ENCODE measurements at places on chromosomes 5 and 9. TPM values are rescaled to one million over a fixed set of nuclear protein-coding genes. Genes with fewer than 3 reads are reported as not detected.

Gene STPG3
- polyA plus RNA-seq: not detected

Gene RGP1
- 11.8 TPM for polyA plus RNA-seq

Gene PCDH1
- polyA plus RNA-seq: 120 TPM

Gene CSF1R
- polyA plus RNA-seq: not detected

Gene COL27A1
- 15.1 TPM for polyA plus RNA-seq

Gene AMBP
- polyA plus RNA-seq: 4.0 TPM

Gene SPATA31A3
- not detected for polyA plus RNA-seq

DNA sequence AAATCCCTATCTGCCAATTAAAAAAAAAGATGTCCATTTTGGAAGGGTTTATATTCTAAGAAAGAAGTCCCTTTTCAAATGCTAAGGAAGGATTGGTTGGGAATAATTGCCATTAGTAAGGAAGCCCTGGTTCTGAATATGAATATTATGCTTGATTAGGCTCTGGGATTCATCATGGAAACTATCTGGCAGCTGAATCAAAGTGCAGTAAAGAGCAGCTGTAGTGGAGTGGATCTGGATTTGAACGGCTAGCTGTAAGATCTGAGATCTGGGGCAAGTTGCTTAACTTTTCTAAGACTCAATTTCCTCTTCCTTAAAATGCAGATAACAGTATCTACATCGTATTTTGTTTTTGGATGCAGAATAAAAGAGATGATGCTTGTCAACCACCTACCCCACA lies 10.5 kb downstream of the IL12B start:
- DNase-seq: no peak
- no peaks in the 10 kb centered on the region for H3K27me3 ChIP-seq
- H3K4me1 ChIP-seq: no peaks in the 10 kb centered on the region
- no peaks in the 10 kb centered on the region for H3K36me3 ChIP-seq
- no peak overlapping the region for H3K4me3 ChIP-seq

DNA sequence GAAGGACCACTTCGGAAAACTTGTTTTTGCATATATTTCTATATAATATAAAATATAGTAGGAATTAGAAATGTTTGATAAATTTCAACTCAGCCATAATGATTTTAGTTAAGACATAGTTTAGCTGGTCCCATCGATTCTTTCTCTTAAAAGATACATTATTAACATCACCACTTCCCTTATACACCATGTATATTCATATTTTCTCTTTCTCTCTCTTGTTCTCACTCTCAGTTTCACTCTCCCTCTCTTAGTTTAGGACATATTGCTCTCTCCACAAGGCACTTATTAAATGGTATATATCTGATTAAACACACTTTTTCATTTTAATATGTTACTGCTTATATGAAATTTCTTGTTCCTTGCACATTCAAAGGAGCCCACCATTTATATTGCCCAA lies 90.1 kb upstream of the RASEF start:
- H3K4me1 ChIP-seq: no peaks in the 10 kb centered on the region
- H3K36me3 ChIP-seq: no peaks in the 10 kb centered on the region
- DNase-seq: no peak
- no peak overlapping the region for H3K4me3 ChIP-seq
- H3K27ac ChIP-seq: no peak overlapping the region

- no peak overlapping the region for H3K4me3 ChIP-seq
- H3K27me3 ChIP-seq: no peaks in the 10 kb centered on the region
- no peak for DNase-seq
- H3K36me3 ChIP-seq: no peaks in the 10 kb centered on the region
- H3K27ac ChIP-seq: no peak overlapping the region
Observed at GRCh38 chr5:125053179-125053578, 306.7 kb upstream of the ZNF608 start.

- no peak overlapping the region for H3K27ac ChIP-seq
- H3K4me1 ChIP-seq: no peaks in the 10 kb centered on the region
- no peak overlapping the region for H3K4me3 ChIP-seq
- DNase-seq: no peak
Observed at GRCh38 chr9:4421847-4422246, 68.4 kb upstream of the SLC1A1 start.

- no peaks in the 10 kb centered on the region for H3K27me3 ChIP-seq
- no peaks in the 10 kb centered on the region for H3K36me3 ChIP-seq
- DNase-seq: no peak
Observed at GRCh38 chr9:4167728-4168127, 132.1 kb downstream of the GLIS3 start.

DNA sequence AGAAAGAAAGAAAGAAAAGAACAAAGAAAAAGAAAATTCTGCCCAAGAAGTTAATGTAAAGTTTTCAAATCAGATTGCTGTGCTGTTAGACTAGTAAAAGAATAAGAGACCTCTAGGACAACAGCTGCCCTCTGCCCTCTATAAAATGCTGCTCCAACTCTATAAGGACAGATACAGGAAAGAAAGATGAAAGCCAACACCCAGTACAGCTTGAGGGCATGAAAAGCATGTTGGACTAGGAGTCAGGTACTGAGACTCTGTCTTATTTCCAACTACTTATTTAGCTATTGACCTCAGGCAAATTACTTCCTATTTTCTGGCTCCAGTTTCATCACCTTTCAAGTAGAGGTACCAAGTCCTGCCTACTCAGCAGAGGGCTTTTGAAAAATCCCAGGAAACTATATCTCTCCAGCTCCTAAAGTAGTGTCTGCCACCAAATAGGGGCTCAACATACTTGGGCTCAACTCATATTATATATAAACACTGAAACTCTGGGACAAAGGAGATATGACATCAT lies 5.7 kb downstream of the HBEGF start:
- no peak overlapping the region for H3K4me3 ChIP-seq
- H3K36me3 ChIP-seq: no peaks in the 10 kb centered on the region
- no peaks in the 10 kb centered on the region for H3K27me3 ChIP-seq
- DNase-seq: no peak

- DNase-seq: no peak
- no peak overlapping the region for H3K27ac ChIP-seq
- no peaks in the 10 kb centered on the region for H3K36me3 ChIP-seq
- H3K4me1 ChIP-seq: no peaks in the 10 kb centered on the region
Observed at GRCh38 chr9:110217656-110218099, 9.7 kb upstream of the C9orf152 start.

- no peak overlapping the region for H3K27ac ChIP-seq
- H3K4me1 ChIP-seq: no peaks in the 10 kb centered on the region
- DNase-seq: no peak
- no peaks in the 10 kb centered on the region for H3K36me3 ChIP-seq
- H3K4me3 ChIP-seq: no peak overlapping the region
Observed at GRCh38 chr5:135670588-135670987, 91.8 kb upstream of the CXCL14 start.

DNA sequence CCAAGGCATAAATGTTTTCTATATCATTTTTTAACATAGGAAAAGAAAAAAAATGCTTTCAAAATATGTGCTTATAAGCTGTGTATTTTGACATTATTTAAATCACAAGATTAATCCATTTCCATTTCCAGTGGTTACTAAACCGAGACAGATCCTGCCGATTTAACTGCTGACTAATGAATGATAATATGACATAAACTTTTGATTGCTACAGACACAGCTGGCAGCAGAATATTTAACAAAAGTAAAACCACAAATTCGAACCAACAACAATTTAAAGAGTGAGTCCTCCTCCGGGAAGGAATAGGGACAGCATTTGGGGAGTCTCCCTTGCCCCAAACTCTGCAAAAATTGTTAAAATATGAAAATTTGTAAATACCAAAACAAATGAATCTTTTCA lies 401.3 kb upstream of the DAB2 start:
- no peak for DNase-seq
- no peaks in the 10 kb centered on the region for H3K27me3 ChIP-seq
- H3K36me3 ChIP-seq: no peaks in the 10 kb centered on the region
- H3K4me3 ChIP-seq: no peak overlapping the region

DNA sequence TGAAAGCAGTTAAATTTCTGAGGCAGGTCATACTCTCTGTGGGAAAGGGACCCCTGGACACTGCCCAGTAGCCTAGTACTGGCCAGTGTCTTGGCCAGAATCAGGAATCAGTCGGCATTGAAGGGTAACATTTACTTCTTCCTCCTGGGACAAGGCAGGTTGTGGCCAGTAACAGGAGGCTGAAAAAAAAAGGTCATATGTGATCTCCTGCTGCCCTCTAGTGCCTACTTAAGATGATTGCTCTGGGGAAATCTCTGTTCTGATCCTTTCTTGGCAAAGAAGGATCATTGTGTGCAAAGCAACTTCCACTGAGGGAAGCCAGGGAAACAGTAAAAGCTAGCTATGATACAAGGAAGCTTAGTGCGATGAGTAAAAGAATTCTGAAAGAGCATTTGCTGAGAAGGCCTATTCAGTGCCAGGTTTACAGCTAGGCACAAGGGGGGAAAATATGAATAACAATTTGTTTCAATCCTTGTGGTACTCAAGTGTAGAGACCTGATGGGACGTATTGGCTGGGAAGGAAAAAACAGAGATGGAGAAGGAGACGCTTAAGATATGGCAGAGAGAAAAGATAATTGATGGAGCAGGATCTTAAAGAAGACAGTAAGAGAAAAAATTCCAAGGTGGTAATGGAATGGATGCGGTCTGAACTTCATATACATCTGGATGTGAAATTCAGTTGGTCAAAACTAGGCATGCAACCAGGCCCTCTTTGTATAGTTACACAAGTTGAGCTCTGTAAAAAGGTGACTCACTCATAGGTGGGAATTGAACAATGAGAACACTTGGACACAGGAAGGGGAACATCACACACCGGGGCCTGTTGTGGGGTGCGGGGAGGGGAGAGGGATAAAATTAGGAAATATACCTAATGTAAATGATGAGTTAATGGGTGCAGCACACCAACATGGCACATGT lies 25.8 kb upstream of the TRIM32 start:
- DNase-seq: no peak
- no peak overlapping the region for H3K27ac ChIP-seq
- no peaks in the 10 kb centered on the region for H3K36me3 ChIP-seq

DNA sequence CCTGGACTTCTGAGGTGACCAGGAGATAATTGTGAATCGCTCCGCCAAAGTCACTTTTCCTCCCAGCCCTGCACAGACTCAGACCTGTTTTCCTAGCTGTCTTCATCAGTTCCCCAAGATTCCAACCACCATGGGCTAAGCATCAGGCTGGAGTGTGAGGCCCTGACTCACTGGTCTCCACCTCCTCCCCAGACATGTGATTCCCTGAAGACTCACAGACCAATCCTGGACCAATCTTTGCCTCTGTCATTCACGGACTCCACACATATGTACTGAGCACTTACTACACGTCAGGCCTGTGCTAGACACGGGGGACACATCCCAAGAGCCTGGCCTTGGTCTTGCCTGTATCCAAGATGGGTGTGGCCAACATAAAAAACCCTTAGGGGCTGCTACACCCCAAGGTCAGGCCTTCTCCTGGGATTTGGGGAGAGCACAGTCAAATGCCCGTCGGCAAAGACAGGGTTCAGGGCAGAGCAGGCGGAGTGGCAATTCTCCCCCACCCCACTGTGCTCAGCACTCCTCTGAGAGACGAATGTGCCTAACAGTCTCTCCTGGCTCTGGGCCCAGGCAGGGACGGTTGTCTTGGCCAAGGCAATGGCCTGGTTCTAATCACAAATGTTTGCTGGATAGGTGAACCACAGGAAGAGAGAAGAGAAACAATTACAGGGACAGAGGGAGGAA lies 11.9 kb downstream of the EEIG1 start:
- DNase-seq: no peak
- H3K27me3 ChIP-seq: no peaks in the 10 kb centered on the region
- no peak overlapping the region for H3K4me3 ChIP-seq
- H3K27ac ChIP-seq: no peak overlapping the region
- no peaks in the 10 kb centered on the region for H3K36me3 ChIP-seq

GRCh38 chr9:6171667-6172066 lies 43.9 kb upstream of the IL33 start:
- H3K4me1 ChIP-seq: no peaks in the 10 kb centered on the region
- H3K27me3 ChIP-seq: peaks cover 5% of the 10 kb centered on the region
- no peak overlapping the region for H3K27ac ChIP-seq
- peak overlapping the region; percentile 13 for H3K4me3 ChIP-seq
- DNase-seq: no peak
- no peaks in the 10 kb centered on the region for H3K36me3 ChIP-seq

GRCh38 chr9:20753761-20754160 lies 69.7 kb downstream of the FOCAD start:
- no peaks in the 10 kb centered on the region for H3K4me1 ChIP-seq
- no peak for DNase-seq
- H3K36me3 ChIP-seq: no peaks in the 10 kb centered on the region
- H3K4me3 ChIP-seq: no peak overlapping the region
- no peak overlapping the region for H3K27ac ChIP-seq

Data from H1 (cell line).